ENCODE measurements at places on chromosomes 4 and X. TPM values are rescaled to one million over a fixed set of nuclear protein-coding genes. Genes with fewer than 3 reads are reported as not detected.

Gene SULT1B1
- total RNA-seq, result 105 TPM

Gene LRCH2
- 4.2 TPM for total RNA-seq

Gene PHEX
- 0.14 TPM for total RNA-seq

Gene CDS1
- total RNA-seq, result 44.0 TPM

Gene PABPC4L
- not detected for total RNA-seq

Gene KIAA1210
- total RNA-seq, result not detected

Gene AKAP14
- not detected for total RNA-seq

Gene APEX2
- total RNA-seq, result 10.8 TPM

Gene LAS1L
- 12.2 TPM for total RNA-seq

Gene MAGEC2
- not detected for total RNA-seq

Gene WDFY3
- total RNA-seq, result 58.8 TPM

Gene GPC4
- total RNA-seq, result 7.8 TPM

Gene UBQLN2
- total RNA-seq, result 20.6 TPM

Gene HAND2
- total RNA-seq, result 43.4 TPM

Gene PNPLA4
- total RNA-seq, result 26.8 TPM

Gene IL2
- total RNA-seq, result not detected

Gene CHST7
- 9.4 TPM for total RNA-seq

Gene TMSB15B
- total RNA-seq, result not detected

Gene MAGEA1
- not detected for total RNA-seq

Gene CXCL9
- not detected for total RNA-seq

Gene USP27X
- total RNA-seq, result 2.6 TPM

Gene GAGE12H
- total RNA-seq, result not detected

Gene FAM47A
- total RNA-seq, result not detected

Gene FTSJ1
- total RNA-seq, result 29.5 TPM

Gene KCND1
- total RNA-seq, result 0.96 TPM

Gene ZRSR2
- total RNA-seq, result 5.3 TPM

Gene NSUN7
- total RNA-seq, result 23.7 TPM

Gene ADRA2C
- total RNA-seq, result 1.1 TPM

Gene VCX2
- total RNA-seq, result not detected

Gene TMEM47
- total RNA-seq, result 20.8 TPM

Gene WDR17
- 1.4 TPM for total RNA-seq

Gene CCDC149
- 10.0 TPM for total RNA-seq

Gene CT45A1
- total RNA-seq, result not detected

Gene FGD1
- 3.0 TPM for total RNA-seq

Gene GAGE13
- total RNA-seq, result not detected

Gene GRPEL1
- 1.1 TPM for total RNA-seq
